ENCODE measurements at places on chromosomes 1 and 21. TPM values are rescaled to one million over a fixed set of nuclear protein-coding genes. Genes with fewer than 3 reads are reported as not detected.
A peak's percentile ranks its signal among the peaks of the same experiment; 100 is the strongest.

CLCA4 gene
- not detected for polyA plus RNA-seq

COG2 gene
- 30.8 TPM for polyA plus RNA-seq

DNA sequence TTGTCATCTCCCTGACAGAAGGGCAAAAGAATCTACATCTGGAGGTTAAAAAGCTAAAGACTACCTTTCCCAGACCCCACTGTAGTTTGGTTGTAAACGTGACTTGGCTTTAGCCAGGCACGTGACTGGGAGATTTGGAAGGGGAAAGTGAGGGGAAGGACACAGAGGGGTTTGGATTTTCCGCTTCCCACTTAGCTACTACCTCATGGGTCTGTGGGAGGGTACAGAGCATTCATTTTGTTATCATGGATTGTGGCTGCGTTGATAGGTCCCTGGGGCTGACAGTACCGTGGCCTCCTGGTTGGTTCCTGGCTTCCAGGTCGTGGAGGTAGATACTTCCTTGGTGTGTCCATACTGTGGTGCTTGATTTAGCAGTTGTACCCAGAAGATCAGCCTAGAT lies 2.6 kb downstream of the CHD1L start:
- peaks cover 48% of the 10 kb centered on the region for H3K4me1 ChIP-seq
- H3K36me3 ChIP-seq: no peaks in the 10 kb centered on the region
- no peak overlapping the region for H3K27ac ChIP-seq

- no peaks in the 10 kb centered on the region for H3K36me3 ChIP-seq
- H3K27ac ChIP-seq: no peak overlapping the region
- no peaks in the 10 kb centered on the region for H3K4me1 ChIP-seq
- peaks cover 5% of the 10 kb centered on the region for H3K27me3 ChIP-seq
These were observed 528.5 kb downstream of the MATN1 start for GRCh38 chr1:30194741-30195423.

DNA sequence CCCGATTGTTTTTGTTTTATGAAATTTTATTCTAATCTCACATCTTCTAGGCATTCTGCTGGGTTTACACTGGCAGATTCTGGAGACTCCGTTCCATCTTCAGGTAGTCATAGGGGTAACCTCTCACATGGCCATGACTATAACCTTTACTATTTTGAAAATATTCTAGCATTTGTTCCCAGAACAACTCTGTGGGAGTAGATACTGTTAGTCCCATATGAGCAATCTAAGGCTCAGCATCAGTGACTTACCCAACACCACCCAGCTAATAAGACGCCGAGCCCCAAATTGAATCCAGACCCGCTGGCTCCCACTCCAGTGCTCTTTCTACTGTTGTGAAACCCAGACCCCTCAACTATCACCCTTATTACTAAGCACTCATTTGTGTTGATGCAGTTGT lies 9.8 kb downstream of the ADAMTS4 start:
- H3K27me3 ChIP-seq: no peaks in the 10 kb centered on the region
- no peaks in the 10 kb centered on the region for H3K36me3 ChIP-seq
- DNase-seq: no peak
- H3K4me3 ChIP-seq: no peak overlapping the region
- H3K4me1 ChIP-seq: peaks cover 73% of the 10 kb centered on the region

DNA sequence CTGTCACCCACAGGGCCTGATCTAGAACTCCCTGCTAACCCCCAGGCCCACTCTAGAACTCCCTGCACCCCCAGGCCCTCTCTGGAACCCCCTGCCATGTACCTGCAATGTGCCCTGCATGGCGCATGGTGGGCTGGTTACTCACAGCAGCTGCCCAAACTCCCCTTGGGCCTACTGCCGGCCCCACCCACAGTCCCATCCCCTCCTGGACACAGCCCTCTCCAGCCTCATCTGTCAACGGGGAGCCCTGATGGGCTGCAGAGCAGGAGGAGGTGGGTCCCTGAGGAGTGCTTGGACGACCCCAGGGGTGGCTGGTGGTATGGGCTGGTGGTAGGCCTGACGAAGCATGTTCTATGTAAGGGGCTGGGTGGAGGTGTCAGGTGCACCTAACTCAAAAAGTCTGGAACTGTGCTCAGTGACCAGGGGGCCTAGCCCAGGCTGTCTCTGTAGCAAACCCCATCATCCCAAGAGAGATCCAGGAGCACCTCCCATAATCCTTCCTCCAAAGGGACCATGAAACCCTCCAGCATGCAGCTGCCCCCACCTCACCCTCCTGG lies 19.0 kb upstream of the PRSS38 start:
- H3K27ac ChIP-seq: no peak overlapping the region
- H3K36me3 ChIP-seq: no peaks in the 10 kb centered on the region
- DNase-seq: no peak

DNA sequence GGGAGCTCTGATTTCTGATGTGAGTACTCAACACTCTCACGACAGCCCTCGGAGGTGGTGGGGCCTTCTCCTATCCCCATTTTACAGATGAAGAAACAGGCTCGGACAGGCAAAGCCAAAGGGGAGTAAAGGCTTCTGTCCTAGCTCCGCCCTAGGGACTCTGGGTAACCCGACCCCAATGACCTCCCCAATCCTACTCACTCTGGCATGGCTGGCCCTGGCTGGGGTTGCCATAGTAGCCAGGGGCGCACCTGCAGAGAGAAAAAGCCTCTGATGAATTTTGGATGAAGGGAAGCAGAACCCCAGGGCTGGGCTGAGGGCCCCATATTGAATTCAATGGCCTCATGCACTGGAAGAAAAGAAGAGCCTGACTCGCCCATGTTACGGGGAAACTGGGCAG lies 61.1 kb downstream of the LDLRAD2 start:
- H3K27me3 ChIP-seq: no peaks in the 10 kb centered on the region
- no peak overlapping the region for H3K4me3 ChIP-seq
- no peak overlapping the region for H3K27ac ChIP-seq
- no peaks in the 10 kb centered on the region for H3K4me1 ChIP-seq
- DNase-seq: no peak

- DNase-seq: no peak
- peaks cover 6% of the 10 kb centered on the region for H3K36me3 ChIP-seq
- peaks cover 61% of the 10 kb centered on the region for H3K27me3 ChIP-seq
These were observed at the start of gene KCNJ6 for GRCh38 chr21:37916310-37917051. KCNJ6 (minus strand) TSS chr21:37916457; CDS start chr21:37840682, 75,775 bp downstream.

DNA sequence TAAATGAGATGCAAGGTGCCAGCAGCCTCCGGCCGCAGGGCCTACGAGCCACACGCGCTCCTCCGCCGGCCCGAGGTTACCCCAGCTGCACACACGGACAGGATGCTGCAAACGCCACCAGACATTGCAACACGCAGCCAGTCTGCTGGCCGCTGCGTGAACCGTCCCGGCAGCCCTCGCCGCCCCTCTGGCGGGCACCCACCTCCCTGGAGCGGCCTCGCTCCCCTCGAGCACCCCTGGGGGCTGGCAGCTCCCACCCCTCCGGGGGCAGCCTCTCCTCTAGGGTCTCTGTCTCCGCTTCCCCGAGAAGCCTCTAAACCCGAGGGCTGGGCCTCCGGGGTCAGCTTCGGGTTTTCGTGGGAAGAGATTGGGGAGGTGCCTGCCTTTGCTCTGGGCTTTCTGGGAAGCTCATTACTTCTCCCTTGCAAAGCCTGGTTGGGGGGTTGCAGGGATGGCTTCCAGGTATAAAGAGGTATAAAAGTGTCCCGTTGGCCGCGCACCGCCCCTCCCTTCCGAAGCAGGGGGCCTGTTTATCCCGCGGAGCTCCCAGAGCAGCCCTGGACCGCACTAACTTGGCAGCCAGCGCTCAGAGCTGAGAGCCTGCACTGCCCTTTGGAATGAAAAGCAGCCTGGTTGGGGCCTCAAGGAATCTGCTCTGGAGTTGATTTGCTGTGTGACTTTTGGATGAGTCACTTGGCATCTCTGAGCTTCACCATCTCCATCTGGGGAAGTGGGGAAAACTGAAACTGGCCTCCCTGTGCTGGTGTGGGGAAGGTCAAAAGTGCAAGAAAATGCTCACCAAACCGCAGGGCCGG lies 21.8 kb downstream of the DHRS3 start:
- H3K27me3 ChIP-seq: no peaks in the 10 kb centered on the region
- peak overlapping the region; percentile 86 for H3K4me3 ChIP-seq
- H3K27ac ChIP-seq: no peak overlapping the region
- peaks cover 69% of the 10 kb centered on the region for H3K4me1 ChIP-seq

GRCh38 chr1:232533328-232533727 lies 96.6 kb downstream of the SIPA1L2 start:
- H3K27ac ChIP-seq: no peak overlapping the region
- peaks cover 6% of the 10 kb centered on the region for H3K27me3 ChIP-seq
- peaks cover 8% of the 10 kb centered on the region for H3K4me1 ChIP-seq
- H3K36me3 ChIP-seq: no peaks in the 10 kb centered on the region
